ENCODE measurements at places on chromosomes 7 and 10.
A peak's percentile ranks its signal among the peaks of the same experiment; 100 is the strongest.

DNA sequence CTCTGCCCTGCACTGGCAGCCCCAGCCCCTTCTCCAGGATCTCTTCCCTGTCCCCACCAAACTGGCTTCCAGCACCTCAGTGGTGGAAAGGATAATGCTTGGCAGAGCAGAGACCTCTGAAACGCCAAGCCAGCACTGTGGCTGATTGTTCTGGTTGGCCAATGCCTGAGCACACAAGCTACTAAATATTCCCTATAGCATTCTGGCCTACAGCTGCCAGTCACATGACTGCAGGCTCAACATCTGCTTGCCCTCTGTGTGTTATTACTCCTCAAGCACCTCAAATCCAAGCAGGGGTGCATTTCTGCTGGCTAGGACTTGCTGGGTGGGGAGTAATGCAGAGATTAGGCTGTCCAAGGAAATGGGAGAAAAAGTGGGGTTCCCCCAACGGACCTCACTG, 6.1 kb downstream of the TBATA start:
- no peak for DNase-seq

DNA sequence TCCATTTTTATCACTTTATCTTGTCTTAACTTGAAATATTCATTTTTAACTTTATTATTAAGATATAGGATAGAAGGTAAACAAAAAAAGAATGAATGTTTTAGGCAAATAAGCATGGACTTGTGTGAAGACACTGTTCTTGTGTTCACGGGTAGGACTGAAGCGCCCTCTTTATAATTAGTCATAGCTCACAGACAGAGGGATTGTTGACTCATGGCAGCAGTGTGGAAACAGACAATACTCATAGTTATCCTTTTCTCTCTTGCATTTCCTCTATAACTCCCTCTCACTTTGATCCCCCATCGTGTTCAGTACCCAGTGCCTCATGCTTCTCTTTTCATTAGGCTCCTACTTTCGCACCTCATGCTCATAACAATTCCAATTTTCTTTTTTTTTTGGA, 731.8 kb downstream of the PHTF2 start:
- no peak for DNase-seq

GRCh38 chr7:96989859-96990317, 15.5 kb upstream of the DLX6 start:
- no peak for DNase-seq

- DNase-seq = no peak
Observed at GRCh38 chr7:28793381-28794085, 164.6 kb downstream of the TRIL start.

GRCh38 chr10:35216303-35216905, 89.8 kb downstream of the CREM start:
- peak; percentile 83 for DNase-seq

DNA sequence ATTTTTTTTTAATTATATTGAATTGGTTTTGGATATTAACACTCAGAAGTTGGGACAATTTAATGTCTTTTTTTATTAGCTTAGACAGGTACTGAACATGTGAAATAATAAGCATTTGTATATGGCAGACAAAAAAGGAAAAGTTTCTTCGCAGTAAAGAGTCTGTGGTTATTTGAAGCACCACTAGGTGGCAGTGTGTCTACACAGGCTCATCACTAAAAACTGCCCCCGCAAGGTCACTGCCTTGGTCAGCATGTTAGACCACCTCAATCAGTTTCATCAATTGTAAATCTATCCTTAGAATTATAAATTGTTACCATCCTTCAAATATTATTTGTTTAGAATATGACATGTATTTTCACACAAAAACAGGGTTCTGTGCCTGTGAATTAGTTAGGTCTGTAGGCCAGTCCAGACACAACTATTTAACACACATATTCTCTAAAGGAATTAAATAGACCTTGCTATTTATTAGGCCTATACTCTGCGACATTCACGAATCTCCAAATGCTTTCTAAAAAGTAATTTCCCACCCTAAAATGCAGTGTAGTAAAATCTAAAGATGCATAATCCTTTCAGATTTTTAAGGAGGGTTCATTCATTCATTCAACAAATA, 17.0 kb downstream of the PNLIPRP3 start:
- DNase-seq = peak; percentile 67

DNA sequence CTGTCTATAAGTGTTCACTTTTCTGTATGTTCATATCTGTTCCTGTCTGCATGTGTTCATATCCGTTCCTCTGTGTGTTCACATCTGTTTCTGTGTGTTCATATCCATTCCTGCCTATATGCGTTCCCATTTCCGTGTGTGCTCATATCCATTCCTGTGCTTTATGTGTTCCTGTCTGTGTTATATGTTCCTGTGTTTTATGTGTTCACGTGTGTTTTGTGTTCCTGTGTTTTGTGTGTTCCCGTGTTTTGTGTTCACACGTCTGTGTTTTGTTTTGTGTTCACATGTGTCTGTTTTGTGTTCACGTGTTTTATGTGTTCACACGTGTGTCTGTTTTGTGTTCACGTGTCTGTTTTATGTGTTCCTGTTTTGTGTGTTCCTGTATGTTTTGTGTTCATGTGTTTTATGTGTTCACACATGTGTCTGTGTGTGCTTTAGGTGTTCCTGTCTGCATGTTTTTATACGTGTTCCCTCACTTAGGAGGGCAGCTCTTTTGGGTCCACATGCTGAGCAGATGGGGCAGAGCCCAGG, 42.2 kb upstream of the CNPY1 start:
- DNase-seq = no peak

DNA sequence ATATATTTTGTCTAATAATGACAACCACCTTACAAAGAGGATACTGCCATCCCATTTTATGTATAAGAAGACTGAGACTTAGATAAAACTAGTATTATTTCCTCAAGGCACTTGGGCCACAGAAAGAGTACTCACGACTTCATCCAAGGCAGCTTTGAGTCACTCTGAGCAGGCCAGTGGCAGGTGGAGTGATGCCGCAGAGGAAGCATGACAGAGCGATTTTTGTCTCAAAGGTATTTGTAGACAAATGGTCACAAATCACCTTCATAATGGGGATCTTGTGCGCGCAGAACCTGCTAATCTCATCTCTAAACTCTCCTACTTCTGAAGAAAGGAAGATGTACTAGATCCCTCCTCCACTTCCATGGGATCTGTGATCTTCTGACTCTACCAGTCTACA, 113.2 kb upstream of the NAMPT start:
- no peak for DNase-seq

GRCh38 chr10:44369854-44370253, 15.0 kb downstream of the CXCL12 start:
- DNase-seq = no peak

- DNase-seq = no peak
Observed at GRCh38 chr7:132472463-132473120, 103.7 kb downstream of the PLXNA4 start.

DNA sequence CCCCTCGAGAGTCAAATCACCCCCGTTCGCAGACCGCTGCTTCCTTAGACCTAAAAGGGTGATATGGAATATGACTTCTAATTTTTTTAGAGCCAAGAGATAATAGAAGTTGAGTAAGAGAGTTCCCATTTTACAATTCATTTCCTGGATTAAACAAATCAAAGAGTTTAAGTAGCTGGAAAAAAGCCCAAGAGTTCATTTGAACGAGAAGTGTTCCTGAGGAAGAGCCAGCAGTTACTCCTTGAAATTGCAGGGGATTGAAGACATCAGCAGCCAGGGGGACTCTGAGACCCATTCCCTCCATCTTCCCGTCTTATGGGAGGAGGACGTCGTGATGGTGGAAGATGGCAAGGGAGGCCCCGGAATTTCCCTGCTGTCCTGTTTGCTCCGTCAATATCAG, 277.0 kb downstream of the WDR11 start:
- no peak for DNase-seq

DNA sequence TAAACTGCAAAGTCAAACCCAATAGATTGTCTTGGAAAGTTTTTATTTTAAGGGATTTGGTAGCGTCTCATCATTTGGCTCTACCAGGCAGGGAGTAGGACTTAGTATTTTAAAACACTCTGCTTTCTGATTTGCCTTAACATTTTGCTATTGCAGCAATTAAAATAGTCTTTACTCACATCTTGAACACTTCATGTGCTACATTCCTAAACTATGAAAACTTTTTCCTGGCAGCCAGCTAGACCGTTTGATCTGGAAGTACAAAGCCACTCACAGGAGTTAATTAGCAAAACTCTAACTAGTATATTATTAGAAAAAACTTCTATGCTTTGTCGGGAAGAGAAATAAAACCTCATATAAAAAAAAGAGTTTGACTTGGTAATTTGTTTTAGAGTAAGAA, 111.4 kb downstream of the TFPI2 start:
- no peak for DNase-seq

- DNase-seq = peak; percentile 51
Observed at GRCh38 chr10:122421742-122422141, 32.7 kb upstream of the ARMS2 start.

- DNase-seq = no peak
Observed at GRCh38 chr7:121796381-121796780, 76.6 kb upstream of the PTPRZ1 start.

DNA sequence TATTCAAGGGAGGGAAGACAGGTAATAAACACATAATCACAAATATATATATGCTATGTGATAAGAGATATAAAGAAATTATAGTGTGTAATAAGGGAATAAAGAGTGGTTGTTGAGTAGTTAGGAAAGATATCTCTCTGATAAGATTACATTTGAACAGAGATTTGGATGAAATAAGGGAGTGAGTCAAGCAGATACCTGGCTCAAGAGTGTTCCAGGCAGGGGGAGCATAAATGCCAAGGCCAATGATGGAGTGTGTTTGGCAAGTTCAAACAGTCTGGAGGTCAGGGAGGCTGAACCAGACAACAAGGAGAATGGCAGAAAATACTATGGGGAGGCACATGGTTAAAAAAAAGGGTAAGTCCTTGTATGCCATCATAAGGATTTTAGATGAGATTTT, 4.8 kb upstream of the GNAI1 start:
- no peak for DNase-seq

- peak; percentile 45 for DNase-seq
Observed at GRCh38 chr7:33109758-33110238, 594 bp upstream of the RP9 start.

GRCh38 chr10:95356-96115, 39.7 kb upstream of the ZMYND11 start:
- DNase-seq = no peak

DNA sequence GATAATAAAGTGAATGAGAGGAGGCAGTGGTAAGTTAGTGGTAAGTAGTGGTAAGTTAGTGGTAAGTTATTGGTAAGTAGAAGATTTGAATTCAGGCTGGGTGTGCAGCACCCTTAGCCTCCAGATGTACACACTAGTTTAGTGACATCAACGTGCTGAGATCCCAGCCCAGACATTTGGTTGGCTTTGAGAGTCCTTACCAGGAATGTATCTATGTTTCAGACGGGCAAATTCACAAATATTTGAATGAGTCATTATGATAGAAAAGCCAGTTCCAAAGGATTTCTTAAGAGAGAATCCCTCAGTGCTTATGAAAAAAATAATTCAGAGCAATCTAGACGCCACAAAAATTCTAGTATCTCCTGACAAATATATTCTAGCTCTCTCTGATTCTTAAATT, 70.0 kb downstream of the ARL4A start:
- DNase-seq = no peak

DNA sequence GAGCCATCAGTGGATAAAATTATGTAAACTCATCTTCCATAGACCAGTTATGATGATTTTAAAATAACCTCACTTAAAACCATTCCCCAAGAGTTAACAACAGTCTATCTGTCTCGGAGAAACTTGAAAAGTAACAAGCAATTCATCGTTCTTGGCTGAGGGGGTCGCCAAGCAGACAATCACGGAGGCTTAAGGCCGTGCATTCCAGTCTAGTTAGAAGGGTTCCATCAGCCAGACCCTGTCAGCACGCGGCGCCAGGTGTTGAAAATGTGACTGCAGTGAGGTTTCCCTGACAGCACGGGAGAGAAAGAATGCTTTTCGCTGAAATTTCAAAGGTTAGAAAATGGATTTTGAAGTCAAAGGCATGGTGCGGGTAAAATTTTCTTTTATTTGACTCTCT, 1025.0 kb upstream of the CELF2 start:
- no peak for DNase-seq

DNA sequence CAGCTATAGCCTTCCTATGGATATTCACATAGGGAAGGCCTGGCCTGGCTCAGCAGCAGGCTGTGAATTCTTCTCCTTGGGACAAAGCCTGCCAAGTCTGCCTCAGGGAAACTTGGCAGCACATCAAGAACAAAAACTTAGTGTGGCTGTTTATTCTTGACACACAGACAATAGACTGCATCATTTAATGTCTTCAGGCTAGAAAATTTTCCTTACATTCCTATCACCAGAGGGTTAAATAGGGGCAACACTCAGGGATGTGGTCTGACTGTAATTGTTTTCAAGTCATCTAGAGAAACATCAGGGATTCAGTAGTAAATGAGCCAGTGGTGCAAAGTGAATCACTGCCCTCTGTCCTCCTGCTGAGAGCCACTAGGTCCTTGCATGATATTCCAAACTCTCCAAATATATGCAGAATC, 137.3 kb downstream of the SEMA3C start:
- DNase-seq = peak; percentile 9

DNA sequence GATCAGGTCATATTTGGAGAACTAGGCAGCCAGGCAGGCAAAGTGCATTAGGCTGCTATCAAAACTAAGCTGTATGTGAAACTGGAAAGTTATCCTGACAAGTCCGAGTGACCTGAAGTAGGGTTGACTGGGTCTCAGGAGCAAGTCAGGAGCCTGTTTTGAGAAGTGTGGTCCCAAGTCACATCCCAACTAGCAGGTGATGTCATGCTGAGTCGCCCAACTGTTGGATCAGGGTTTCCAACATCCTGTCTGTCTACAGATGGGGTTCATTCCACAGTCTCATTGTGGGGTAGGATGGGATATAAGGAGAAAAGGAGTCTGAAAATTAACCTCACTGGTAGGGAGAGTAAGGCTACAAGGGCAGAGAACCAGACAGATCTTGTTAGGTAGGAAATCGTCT, 27.0 kb downstream of the SLC26A4 start:
- DNase-seq = no peak

DNA sequence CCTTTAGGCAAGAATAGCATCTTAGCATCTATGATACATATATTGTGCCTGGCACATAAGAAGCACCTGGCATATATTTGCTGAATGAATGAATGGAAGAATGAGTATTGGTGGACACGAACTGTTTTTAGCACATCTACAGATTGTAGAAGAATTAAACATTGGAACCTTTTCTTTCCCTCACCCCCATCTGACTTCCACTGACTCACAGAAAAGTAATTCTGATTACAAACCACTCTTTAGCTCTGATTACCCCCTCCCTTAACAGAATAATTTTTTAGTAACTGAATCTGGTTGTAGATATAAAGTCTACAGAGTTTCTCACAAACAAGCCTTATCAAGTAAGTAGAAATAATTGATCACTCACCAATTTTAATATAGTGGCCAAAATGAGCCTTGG, 31.9 kb downstream of the SLC26A4 start:
- no peak for DNase-seq

DNA sequence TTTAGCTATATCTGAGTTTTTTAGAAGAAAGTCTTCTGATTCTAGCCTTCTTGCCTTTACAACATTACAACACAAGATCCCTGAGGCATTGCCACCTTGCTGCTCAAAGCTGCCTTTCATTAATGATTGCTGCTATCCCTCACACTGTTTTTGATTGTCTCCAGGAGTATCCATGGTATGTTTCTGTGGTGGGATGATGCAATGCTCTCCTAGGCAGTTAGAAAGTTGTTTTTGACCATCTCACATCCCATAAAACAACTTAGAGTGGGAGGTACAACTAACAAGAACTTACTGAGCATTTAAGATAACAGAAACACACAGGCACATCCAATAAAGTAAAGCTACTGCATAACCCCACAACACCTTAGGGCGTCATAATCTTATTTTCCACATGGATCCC, 1156.0 kb upstream of the LRRTM3 start:
- no peak for DNase-seq

- DNase-seq = peak; percentile 52
Observed at GRCh38 chr10:110498982-110499795, 1.5 kb downstream of the DUSP5 start.
